NCI-H526 (cell line): ENCODE measurements at places on chromosomes 13 and 19.

DNA sequence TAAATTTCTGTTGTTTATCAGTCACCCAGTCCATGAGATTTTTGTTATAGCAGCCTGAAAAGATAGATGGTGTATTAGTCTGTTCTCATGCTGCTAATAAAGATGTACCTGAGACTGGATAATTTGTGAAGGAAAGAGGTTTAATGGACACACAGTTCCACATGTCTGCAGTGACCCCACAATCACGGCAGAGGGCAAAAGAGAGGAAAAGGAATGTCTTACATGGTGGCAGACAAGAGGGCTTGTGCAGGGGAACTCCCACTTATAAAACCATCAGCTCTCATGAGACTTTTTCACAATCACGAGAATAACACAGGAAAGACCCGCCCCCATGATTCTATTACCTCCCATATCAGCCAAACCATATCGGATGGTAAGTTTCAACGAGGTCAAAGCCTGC lies 309.2 kb downstream of the LIG4 start:
- DNase-seq, result no peak

- no peak for DNase-seq
Measured at GRCh38 chr13:63005625-63006024, 1590.0 kb upstream of the PCDH20 start.

- DNase-seq, result no peak
Measured at GRCh38 chr13:98299235-98299965, 122.3 kb upstream of the RNF113B start.

DNA sequence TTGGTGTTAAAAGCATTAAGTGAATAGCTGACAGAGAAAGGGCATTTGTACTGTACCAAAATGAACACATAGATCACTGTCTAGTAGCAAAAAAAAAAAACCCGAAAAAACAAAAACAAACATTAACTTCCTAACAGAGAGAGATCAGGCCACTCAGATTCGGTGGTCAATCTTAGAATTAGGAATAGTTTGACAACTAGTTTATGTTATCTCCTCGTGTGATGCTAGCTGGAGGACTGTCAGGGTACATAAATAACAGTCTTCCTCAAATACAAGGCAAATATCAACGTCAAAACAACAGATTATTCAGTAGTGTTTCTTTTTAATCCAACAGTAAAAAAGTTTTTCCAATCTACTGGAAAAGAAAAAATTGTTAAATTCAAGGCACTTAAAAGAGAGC lies 1.7 kb downstream of the ZMYM5 start:
- DNase-seq, result no peak

DNA sequence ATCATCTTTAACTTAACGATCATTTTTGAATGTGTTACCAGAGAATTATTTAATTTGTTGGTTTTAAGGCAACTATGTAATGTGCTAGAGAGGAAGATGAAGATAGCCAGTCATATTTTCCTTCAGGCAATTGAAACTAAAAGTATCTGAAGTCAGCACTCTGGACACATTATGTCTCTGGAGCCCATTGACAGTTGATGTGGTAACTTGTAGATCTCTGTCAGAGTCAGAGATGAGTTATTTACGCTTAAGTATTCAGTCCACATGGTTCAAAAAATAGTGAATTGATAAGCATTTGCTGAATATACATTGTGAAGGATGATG lies 2.1 kb downstream of the ZMYM2 start:
- DNase-seq, result no peak

DNA sequence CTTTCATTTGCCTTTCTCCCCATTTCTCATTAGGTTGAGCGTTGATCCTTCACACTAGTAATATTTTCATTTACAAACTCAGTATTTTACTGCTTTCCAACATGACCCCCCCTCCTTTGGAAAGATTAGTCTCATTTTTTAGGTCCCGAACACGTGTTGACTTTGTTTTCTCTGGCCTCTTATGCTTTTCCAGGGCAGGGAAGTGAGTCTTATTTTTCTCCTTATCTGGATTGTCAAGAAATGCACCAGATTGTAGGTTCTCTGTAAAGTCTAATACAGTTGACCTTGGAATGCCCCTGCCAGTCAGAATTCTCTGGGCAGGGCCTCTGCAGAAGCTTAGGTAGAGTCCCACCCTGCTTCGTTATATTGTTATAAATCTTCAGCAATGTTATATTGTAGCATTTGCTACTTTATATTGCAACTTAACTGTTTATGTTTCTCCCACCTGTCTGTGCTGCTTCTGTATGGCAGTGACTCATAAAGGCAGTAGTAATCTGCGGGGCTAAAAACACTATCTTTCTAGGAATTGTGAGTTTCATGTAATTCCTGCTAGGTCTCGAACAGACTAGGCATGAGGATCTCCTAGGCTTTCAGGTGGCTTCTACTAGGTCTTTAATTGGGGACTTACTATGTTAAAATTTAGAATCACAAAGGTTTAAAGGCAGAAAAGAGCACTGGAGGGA lies 2.0 kb downstream of the TDRD3 start:
- DNase-seq, result no peak

DNA sequence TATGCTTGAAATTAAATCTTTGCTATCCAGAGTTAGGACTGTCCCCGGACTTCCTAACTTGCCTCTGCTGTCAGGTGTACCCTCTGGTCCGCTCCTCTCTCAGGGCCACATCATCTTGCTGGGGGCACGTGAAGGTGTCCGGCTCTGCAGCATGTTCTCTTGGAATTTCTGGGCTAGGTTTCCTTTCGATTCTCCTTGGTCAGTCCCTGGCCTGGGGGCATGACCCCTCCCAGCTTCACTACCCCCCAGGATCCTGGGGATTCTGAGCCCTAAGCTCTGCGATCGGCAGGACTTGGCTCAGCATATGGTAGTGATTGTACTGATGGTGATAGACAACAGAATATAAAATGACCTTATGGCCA lies 5.1 kb upstream of the GPI start:
- DNase-seq, result no peak

GRCh38 chr13:32391101-32391619 lies 36.8 kb downstream of the N4BP2L1 start:
- DNase-seq, result no peak

GRCh38 chr19:46297700-46298478 lies 1.0 kb downstream of the HIF3A start:
- no peak for DNase-seq

DNA sequence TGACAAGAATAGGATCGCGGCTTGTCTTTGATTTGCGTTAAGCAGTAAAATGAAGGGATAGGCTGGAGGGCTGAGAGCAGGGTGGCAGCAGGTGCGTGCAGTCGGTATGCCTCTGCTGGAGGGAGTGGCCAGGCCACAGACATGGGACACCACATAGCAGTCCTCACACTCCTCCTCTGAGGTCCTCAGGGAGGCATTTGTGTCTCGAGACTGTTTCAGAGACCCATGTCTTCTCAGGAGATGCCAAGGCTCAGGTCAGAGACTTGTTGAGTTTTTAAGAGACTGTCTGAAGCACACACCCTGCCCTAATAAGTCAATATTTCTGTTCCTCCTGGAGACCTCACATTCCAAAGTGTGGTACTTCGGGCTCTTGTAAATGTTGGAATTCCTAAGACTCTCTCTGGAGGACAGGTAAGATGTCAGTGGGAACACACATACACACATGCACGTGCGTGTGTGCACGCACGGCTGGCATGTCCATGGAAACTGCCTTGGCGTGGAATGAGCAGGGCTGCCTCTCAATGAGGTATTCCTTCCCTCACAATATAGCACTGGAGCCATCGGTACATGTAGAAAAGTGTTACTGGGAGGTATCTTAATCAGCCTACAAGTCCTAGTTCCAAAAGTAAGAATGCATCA lies 46.4 kb downstream of the COL4A2 start:
- DNase-seq, result no peak

DNA sequence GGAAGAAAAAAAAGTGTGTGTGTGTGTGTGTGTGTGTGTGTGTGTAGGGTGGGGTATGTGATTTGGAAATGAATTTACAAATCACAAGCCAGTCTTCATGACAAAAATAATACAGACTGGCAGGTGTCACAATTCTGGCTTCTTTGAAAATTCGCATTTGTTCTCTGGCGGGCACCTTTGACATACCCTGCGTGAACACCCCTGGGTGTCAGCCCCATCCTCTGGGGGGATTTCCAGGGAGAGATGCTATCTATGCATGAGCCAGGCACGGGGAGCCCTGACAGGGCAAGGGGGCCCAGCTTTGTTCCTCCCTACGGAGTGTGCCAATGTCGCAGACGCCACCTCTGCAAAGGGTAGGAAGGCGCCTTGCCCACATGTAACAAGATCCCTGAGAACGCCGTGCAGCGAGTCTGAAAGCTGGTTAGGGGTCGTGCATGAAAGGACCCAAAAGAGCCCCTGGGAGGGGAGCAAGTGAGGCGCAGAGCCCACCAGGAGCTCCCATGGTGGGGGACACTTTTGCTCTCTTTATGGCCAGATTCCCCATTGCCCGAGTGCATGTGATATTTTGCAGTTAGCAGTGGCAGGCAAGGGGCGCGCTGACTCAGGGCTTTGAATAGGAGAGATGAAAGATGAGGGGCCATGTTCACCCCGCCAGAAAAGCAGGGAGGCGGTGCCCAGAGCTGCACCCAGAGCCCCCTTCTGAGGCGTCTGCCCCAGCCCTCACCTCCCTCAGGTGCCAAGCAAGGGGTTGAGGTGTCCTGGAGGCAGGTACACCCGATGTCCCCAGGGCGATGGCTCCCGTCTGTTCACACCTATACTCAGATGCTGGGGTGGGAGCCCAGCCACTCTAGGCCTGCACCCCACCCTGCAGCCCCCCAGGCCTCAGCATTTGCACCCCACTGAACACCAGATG lies 45.3 kb downstream of the KLF2 start:
- no peak for DNase-seq

GRCh38 chr13:75875450-75875849 lies 239.3 kb downstream of the LMO7 start:
- no peak for DNase-seq

- no peak for DNase-seq
Measured at GRCh38 chr13:102132777-102133295, 269.0 kb downstream of the FGF14 start.

- no peak for DNase-seq
Measured at GRCh38 chr13:114080739-114081561, 51.5 kb downstream of the RASA3 start.

GRCh38 chr19:6126335-6126974 lies 9.0 kb upstream of the ACSBG2 start:
- DNase-seq, result peak; percentile 44

DNA sequence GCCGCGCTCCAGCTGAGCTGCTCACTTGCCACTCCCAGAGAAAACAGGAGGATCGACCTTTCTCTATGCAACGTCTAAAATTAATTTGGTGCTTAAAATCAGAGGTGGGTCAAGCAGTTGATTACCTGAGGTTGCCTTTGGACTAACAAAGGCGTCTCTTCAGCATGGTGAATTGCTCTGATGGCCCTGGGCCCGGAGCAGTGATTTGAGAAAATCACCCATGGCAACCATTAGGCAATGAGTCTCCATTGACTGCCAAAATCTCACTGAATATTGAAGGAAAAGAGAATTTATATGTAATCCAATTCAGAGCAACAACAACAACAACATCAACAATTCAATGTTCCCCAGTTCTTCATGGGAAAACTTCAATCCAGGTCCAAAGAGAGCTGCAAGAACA lies 61.8 kb downstream of the IRS2 start:
- no peak for DNase-seq

- DNase-seq, result no peak
Measured at GRCh38 chr13:24103782-24104372, 56.6 kb upstream of the SPATA13 start.

DNA sequence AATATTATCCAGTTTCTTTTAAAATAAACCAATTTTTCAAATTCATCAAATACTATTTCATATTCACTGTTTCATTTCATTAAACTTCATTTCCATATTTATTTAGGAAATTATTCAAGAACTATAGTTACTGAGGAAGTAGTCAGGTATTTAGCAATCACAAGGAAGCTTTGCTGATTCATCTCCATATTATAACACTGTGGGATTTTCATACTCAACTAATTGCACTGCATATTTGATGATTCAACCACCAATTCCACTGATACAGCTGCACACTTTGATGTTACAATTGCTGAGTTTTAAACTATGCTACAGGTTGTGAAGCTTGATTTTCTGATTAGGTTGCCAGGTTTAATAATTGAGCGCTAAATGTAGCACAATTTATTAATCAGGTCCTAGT lies 556.8 kb upstream of the SLITRK1 start:
- DNase-seq, result no peak

DNA sequence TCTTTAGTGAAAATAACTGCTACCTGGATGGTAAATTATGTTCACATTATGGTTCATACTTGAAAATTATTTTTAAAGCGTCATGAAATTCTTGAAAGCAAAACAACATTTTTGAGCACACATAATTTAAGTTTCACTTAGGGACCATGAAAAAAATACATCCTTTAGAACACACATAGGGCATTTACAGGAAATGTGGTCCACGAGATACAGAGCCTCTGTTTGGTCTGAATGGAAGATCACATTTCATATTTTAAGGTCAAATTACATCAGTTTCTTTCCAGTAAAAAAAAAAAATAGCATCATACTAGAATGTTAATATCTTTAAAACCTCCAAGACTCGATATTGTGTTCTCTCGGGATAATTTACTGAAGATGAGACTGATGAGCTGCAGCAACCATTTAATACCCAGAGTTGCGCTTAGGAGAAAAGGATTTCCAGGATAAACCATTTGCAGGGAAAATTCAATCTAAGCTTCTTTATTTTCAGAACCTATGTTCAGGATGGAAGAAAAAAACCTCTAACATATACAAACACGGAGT lies 720.7 kb downstream of the DIAPH3 start:
- no peak for DNase-seq

DNA sequence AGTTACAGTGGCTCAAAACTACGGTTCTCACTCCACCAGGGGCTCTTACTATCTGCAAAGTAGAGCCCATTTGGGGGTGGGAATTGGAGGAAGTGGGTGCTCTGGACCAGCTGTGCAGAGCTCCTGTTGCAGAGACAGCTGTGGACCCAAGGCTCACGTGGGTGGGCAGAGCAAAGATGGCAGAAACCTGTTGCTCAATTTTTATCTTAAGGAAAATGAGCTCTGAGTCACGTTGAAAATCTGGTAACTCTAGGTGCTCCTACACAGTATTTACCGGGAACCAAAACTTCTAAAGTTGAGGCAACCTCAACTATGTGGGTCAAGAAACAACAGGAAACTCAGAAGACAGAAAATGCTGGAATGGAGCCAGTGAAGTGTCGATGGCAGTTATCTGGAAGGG lies 30.2 kb upstream of the SLC15A1 start:
- DNase-seq, result no peak

DNA sequence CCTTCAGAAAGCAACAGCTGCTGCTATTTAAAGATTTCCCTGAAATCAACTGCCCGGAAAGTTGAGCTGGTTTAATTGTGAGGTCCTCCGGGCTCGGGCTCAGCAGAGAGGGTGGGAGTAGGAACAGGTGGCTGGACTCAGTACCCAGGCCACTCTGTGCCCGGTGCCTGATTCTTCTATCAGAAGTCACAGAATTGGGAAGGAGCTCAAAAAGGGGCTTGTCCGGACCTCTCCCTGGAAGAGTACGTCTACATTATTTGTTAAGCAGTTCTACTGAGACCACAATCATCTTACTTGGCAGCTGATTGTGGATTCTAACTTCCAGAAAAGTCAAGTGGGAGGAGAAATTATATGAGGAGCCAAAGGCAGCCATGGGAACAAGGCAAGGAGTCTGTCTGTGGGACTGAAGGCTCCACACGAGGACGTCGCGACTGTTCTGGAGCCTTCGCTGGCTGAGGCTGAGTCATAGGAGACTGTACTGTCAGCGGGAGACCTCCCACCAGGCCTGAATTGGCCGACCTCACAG lies 91.7 kb upstream of the ANKRD10 start:
- DNase-seq, result no peak
